Activated T-helper 1 cell treated with Interleukin-2 at 50 U/mL for 16 hours (primary cell): ENCODE measurements at places on chromosomes 1 and 21.

DNA sequence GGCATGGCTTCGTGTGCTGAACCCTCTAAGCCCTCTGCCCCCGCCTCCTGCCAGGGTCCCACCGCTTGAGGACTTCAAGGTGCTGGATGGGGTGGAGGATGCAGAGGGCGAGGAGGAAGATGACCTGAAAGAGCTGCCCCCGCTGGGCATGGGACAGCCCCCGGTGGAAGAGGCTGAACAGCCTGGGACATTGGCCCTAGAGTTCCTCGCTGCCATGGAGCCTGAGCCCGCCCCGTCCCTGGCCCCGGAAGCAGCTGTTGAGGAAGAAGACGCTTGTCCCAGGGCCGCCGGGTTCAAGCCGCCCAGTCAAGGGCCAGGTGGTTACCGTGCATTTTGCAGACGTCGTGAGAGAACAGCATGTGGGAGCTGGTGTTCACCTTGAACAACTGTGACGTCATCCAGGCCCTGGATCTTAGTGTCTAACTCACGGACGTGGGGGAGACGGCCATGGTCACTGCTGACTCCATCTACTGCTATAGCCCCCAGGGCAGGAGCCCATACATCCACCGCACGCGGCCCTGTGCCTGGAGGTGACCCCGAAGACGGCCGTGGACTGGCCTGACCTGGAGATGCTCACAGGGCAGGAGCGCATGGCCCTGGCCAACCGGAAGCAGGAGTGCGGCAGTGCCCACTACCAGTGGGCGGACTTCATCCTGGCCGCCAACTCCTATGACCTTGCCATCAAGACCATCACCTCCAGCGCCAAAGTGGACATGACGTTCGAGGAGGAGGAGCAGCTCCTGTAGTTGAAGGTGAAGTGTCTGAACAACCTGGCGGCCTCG, 90.1 kb downstream of the PPP1R12B start:
- DNase-seq: no peak

GRCh38 chr1:5311634-5312292, 657.4 kb downstream of the AJAP1 start:
- no peak for DNase-seq

- no peak for DNase-seq
These were observed 41.4 kb downstream of the RNF115 start for GRCh38 chr1:145782272-145783099.

DNA sequence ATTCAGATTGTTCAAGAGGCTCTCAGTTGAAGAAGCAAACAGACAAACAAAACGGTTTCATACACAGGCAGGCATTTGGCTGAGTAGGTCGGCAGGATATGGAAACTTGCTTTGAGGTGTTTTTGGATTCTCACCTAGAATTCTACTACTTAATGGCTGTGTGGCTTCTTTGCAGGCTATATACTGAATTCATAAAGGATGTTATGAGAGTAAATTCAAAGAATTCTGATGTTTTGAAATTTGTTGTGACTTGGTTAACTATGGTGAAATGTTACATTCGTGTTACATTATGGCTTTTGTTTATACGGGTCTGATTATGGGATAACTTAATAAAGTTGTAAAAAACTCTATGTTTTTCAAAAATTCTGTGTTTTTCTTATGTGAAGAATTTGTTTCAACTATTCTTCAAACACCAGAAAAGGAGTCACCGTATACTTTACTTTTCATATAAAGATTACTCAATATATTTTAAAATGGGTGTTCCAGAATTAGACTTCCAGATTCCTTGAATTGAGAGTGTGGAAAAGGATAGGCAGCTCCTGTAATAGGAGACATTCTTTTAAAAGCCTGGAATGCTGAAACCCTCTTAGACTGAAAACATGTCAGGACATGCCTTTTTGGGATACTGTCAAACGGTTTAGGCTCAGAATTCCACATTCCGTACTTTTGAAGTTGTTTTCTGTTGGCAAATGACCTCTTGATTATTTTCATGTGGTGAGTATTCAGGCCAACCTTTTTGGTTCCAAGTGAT, 8.2 kb upstream of the IRF2BP2 start:
- no peak for DNase-seq

DNA sequence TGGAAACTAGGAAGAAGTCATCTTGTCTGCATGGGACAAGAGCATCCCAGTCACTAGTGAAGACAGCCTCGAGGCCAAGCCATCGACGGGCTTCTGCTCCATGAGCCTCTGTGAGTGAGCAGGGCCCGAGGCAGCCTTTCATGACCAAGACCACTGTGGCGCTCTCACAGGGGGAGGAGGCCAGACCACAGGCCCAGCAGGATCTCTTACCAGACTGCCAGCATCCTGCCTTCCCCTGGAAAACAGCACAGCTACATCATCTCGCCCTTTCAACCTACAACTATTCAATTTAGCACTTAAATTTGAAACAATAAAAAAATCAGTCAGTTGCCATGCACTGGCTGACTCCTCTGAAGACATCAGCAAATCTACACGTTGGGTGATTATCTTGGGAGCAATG, 85.4 kb downstream of the HSF2BP start:
- no peak for DNase-seq

DNA sequence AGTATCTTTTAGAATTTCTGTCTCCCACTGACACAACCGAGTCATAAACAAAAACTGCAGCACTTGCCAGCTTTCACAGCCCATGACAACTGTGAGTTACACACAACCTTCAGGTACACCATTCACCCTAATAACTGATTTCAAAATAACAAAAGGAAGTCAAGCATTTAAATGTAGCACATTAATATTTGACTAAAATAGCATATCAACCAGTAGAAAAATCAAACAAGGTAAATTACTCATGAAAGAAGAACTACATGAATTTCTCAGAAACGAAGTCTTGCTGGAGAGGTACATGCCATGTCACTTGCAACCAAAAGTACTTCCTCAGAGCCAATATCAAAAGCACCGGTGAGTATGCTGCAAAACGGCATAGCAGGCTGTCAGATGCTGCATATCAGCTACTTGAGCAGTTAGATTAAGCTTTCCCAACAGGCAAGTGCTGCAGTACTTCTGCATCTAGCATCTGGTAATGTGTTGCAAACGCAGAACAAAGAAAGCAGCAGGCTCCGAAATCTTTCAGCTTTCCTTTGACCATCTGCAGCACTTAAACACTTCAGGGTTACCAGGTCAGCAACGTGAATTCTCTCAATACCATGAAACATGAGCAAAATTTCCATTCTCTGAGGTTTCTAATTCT, 223.2 kb downstream of the SMYD3 start:
- no peak for DNase-seq

GRCh38 chr1:172905452-172905851, 145.3 kb downstream of the TNFSF18 start:
- DNase-seq: no peak

DNA sequence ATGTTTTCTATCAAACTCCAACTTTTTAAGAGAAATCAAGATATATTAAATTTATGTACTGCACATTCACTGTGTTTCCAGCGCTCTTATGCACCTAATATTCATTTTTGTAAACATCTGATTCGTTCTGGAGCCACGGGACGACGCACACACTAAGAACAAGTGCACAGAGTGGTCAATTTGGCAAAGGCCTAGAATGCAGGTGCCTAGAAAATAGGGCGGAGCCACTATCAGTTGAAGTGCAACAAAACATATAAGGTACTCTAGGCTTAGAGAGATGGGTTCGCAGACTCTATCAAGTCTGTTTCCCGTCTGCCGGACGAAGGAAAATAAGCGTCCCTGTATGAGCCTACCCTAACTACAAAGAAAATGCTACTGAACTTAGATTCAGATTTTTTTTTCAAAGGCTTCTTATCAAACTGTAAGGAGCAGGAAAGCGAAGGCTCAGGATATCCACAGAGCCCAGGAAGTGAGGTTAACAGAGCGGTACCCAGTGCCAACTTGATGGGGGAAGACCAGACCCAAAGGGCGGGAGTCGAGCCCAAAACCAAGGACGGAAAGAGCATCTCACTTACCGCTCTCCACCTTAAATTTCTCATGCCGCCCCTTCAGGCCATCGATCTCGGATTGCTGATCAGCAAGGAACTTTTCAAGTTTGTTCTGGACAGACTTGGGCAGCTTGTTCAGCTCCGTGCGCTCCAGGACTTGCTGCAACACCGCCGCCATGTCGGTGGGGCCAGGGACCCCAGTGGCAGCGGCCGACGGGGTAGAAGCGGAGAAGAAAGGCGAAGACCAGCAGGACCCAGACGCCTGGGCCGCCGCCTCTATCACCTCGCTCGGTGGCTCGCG, 526 bp downstream of the TPR start:
- DNase-seq: no peak

DNA sequence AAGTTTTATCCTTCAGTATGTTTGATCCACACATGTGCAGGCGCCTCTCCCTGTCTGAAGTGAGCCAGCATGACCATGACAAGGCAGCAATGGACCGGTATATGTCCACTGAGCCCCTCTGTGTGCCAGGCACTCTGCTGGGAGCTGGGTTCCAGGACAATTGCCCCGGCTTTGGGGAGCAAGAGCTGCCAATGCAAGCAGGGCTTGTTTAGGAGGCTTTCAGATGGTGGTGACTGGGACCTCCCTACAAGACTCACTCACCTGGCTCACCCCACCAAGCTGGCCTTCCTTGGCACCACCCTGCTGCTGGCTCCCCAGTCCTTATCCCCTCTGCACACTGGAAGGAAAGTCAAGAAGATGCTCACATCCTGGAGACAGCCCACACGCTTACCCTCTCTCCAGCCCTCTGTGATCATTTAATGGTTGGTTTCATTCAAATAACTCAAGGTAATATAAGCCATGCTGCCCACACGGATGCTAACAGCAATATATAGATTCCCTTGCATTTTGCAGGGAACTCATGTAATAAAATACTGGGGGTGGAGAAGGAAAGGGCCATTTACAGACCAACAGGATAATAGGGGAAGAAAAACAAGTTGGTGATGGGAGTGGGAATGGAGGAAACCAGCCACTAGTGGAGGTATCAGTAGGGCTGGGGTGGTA, 23.6 kb downstream of the KCND3 start:
- DNase-seq: no peak

GRCh38 chr1:155018617-155019348, 14.8 kb downstream of the DCST2 start:
- no peak for DNase-seq

DNA sequence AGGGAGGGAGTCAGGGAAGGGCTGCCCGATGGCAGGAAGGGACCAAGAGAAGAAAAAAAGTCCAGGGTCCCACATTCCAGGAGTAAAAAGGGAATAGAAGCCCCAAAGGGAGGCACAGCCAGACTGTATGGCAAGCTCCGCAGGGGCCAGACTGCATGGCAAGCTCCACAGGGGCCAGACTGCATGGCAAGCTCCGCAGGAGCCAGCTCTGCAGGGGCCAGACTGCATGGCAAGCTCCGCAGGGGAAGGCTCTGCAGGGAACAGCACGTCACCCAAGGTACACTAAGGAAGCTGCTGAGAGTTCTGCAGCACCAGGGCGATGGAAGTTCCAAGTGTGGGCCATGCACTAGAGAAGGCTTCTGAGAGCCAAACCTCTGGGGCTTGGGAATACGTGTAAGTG, 156.7 kb upstream of the ARHGEF16 start:
- DNase-seq: no peak

- no peak for DNase-seq
These were observed 251.2 kb upstream of the CACYBP start for GRCh38 chr1:174748586-174748985.

DNA sequence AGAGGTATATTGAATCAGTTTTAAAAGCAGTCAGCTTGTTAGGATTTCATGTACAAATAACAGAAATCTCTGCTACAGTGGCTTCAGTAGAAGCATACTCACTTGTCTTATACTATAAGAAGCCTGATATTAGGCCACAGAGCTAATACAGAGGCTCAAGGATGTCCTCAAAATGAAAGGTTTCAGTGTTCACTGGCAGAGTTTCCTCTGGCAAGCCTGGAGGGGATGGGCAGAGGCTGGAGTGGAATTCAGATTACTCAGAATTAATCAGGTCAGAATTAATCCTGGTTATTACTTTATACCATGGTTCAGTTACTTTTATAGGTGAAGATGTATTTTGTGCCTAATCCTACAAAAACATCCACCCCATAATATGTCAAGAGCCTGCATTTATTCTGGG, 520.5 kb downstream of the USP25 start:
- no peak for DNase-seq

DNA sequence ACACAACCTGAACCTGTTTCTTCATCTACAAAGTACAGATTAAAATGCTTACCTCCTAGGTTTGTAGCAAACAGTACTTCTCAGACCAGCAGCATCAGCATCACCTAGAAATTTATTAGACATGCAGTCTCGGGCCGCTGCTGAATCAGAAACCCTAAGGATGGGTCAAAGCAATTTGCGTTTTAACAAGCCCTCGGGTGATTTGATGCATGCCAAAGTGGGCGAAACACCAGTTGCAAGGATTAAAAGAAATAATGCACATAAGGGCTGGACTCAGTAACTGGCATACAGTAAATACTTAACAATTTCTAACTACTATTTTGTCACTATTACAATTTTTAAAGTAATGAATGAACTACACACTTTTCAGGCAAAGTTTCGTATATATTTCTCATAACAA, 47.5 kb downstream of the SH3GLB1 start:
- DNase-seq: no peak

DNA sequence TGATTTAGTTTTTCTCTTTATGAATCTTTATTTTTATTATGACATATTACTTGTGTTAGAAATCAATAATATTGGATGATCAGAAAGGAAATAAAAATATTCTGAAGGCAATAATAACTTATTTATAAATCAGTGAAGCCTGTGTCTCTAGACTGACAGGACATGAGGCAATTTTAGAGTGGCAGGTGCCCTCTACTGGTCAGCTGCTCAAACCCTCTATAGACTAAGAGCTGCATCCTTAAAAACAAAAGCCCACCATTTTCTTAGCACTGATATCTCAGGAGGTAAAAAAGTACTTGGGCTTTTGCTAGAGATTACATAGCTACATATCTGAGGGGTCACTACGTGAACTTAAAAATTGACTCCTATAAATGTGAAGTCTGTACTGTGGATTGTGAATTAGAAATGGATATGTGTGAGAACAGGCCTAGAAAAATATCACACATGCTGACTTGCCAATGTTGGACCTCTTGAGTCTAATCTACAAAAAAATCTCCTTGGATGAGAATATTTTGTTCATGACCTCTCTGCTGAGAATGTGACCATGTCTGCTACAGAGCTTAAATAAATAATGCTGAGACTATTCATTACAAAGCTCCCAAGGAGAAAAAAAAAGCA, 597.9 kb upstream of the ADAMTS5 start:
- no peak for DNase-seq

GRCh38 chr1:6690186-6690585, 11.4 kb downstream of the DNAJC11 start:
- DNase-seq: no peak

- no peak for DNase-seq
These were observed 13.5 kb downstream of the NLRP3 start for GRCh38 chr1:247429496-247429895.

GRCh38 chr21:27047283-27047657, 80.4 kb upstream of the ADAMTS5 start:
- no peak for DNase-seq

- DNase-seq: no peak
These were observed 56.1 kb upstream of the TLR5 start for GRCh38 chr1:223199094-223199647.
